ENCODE measurements at places on chromosomes 4 and X.

DNA sequence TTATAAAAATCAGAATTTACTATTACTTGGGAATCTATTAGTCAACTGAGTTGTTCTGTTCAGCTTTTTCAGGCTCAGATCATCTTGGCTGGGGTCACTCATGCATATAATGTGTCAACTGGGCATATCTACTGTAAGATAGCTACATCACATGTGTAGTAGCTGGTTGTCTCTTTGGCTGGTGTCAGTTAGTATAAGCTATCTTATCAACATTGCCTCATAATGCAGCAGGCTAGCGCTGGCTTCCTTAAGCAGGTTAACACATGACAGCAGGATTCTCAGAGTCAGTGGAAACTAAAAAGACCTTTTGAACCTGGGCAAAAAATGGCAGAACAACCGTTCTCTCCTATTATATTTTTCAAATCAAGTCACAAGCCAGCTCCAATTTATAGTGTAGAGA, 378.3 kb upstream of the PCDH10 start:
- peak; percentile 28 for DNase-seq

DNA sequence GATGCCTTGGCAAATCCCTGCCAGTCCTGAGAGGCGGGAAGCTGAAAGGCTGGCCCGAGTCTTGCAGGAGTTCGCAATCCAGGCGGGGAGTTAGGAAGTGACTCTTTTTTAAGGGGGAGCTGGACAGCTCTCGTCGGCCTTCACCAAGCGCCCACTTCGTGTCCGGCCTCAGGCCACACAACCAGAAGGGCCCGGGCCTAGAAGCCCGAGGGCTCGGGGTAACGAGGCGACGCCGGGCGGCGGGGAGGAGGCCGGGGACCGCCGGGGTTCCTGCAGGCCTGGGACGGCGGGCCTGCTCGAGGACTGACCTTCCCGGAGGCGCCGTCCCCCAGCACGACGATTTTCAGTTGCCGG, 395 bp downstream of the RAB28 start:
- peak; percentile 32 for DNase-seq

- peak; percentile 78 for DNase-seq
These were observed 218.9 kb downstream of the OR13H1 start for GRCh38 chrX:131762802-131763234.

- peak; percentile 74 for DNase-seq
These were observed 86.4 kb downstream of the CBR4 start for GRCh38 chr4:168923526-168924194.
